GM06990 (cell line): ENCODE measurements at places on chromosomes 3 and 15.

GRCh38 chr15:49063402-49064280 lies 17.4 kb upstream of the SECISBP2L start:
- DNase-seq: no peak

GRCh38 chr3:63015614-63016309 lies 140.5 kb upstream of the CADPS start:
- no peak for DNase-seq

DNA sequence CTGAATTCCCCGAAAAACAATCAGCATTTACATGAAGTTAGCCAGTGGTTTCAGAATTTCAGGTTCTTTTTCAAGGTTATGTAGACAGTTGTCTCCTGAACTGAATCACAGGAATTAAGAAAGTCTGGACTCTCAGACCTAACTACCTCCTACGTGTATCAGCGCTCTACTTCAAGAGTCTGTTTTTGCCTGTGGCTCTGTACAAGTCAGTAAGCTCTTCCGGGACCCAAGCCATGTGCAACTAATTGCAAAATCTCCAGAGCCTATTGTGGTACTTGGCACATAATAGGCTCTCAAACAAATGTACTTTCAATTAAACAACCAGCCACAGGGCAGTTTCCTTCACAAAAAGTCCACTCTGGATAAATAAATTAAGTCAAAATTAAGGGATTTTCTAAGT lies 414.2 kb downstream of the PDCD6IP start:
- no peak for DNase-seq

- DNase-seq: no peak
These were observed 71.4 kb upstream of the HERC1 start for GRCh38 chr15:63905131-63905530.

- DNase-seq: no peak
These were observed 21.5 kb downstream of the TJP1 start for GRCh38 chr15:29800491-29801366.

GRCh38 chr3:8518138-8518537 lies 16.5 kb downstream of the LMCD1 start:
- no peak for DNase-seq

GRCh38 chr3:190579514-190580137 lies 65.7 kb downstream of the IL1RAP start:
- no peak for DNase-seq

DNA sequence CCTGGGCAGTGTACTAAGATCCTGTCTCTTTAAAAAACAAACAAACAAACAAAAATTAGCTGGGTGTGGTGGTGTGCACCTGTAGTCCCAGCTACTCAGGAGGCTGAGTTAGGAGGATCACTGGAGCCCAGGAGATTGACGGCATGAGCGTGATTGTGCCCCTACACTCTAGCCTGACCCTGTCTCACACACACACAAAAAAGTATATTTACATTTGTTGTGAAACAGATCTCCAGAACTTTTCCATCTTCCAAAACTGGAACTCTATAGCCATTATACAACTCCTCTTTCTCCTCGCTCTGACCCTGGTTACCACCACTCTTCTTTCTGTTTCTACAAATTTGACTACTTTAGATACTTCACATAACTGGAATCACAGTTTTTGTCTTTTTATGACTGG lies 56.0 kb upstream of the CCNB2 start:
- DNase-seq: no peak

GRCh38 chr3:131561511-131561910 lies 58.7 kb upstream of the MRPL3 start:
- DNase-seq: no peak

DNA sequence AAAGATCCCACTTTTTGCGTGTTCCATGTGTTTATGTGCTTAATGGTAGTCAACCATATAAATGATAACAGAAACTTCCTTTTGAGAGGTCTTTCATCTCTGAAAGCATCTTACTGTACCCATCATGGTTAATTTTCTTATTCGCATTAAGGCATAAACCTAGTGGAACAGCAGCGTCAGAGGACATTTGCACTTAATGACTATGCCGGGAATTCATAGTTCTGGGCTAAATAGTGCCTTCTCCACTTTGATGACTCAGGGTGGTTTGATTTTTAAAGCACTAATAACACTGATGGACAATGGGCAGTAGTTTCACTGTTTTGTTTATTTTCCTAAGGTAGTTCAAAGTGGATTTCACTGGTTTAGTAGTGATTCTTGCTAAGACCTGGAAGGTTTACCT lies 455.3 kb downstream of the DIPK2A start:
- no peak for DNase-seq

DNA sequence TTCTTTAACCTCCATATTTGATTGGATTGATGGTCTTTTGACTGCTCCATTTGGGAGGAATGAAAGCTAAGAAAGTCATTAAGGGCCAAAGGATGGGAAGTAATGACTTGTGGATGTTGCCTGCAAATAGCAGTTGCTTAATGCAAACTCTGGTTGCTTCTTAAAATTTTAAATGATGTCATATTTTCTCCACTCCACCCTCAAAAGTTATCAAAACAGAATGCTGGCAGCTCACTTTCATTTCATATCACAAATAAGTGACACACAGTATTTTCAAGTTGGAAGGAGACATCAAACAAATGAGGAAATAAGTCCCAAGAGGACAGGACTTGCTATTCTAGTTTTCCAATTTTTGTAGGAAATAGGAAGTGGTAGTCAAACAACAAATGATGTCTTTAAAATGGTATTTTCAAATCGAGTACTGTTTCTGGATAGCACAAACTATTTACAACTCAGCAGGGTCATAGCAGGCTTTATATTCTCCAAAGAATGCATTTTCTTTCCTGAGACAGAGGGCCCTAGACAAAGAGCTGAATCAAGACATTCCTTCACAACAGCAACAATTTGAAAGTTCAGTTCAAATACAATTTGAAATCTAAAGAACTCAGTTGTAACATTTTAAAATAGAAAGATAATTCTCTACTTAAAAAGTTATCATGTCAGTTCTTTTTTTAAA lies 165.1 kb upstream of the UBE2E1 start:
- no peak for DNase-seq

DNA sequence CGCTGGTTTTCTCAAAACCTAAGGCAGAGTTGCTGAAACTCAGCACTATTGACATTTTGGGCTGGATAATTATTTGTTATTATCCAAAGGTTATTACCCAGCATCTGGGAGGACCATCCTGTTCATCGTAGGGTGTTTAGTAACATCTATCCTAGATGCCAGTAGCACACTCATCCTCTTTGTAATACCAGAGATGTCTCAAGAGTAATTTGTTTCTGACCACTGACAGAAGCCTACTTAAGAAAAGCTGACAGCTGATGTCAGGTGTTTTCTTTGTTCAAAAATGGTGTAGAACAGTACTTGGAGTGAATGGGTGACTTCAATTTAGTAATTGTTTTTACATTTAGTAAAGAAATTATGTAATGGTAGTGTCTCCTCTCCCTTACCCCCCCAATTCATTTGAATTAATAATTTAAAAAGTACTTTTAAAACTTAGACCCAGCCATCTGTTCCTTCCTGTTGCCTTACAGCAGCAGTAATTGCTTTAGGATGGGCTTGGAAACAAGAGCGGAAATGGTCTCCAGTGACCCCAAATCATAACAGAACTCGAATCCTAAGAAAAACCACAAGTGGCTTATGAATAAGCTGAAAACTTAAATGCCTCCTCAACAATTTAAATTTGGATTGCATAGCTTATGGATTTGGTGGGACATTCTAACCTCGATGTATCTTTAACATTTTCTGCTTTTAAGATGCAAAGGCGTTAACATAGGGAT lies 105.4 kb downstream of the PTPRG start:
- DNase-seq: no peak

- DNase-seq: no peak
These were observed 190.6 kb downstream of the OSBPL10 start for GRCh38 chr3:31790193-31791089.

GRCh38 chr3:133442518-133442917 lies 42.7 kb downstream of the BFSP2 start:
- DNase-seq: no peak

GRCh38 chr3:87191175-87191574 lies 35.9 kb upstream of the CHMP2B start:
- DNase-seq: no peak

DNA sequence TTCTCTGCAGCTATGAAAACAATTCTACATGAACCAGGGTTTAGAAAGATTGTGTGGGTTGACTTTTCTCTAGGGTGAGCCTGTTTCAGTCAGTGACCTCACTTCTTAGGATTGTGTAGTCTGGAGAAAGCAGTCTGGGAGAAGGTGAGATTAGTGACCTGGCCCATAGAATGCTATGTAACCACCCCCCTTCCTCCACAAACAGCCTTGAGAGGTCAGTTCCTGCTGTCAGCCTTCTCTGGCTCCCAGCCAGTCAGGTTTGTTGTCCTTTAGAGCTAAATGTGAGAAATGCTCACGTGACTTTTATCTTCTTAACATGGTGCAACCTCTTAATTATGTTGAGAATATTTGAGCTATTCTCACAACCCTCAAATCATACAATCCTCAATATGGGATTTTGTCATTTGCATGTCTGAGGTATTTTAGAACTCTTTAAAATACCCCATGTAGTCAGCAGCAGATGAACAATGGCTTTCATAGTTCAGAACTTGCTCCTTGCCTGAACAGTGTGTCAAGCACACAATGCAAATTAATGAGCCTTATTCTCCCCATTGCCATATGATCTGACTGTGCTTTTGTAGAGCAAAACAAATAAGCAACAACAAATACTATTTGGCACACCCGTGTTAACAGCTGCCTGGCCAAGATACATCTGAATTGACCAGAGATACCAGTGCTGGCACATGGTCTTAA lies 311.6 kb downstream of the CNTN6 start:
- DNase-seq: no peak

GRCh38 chr3:171936191-171936841 lies 93.2 kb downstream of the TMEM212 start:
- no peak for DNase-seq

DNA sequence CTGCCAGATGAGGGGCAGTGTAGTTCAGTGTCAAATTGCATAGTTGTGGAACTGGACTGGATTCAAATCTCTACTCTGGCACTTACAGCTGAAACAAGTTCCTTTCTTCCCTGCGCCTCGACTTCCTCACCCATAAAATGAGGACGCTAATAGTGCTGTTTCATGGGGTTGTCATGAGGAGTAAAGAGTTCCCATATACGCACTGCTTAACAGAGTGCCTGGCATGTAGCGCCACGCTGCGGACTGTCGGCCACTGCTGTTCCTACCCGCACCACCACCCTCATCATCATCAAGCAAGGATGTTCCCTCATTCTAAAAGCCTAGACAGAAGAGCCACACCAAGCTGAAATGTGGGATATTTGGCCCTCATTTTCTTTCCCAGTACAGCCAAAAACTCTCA lies 91.9 kb downstream of the CHDH start:
- no peak for DNase-seq

DNA sequence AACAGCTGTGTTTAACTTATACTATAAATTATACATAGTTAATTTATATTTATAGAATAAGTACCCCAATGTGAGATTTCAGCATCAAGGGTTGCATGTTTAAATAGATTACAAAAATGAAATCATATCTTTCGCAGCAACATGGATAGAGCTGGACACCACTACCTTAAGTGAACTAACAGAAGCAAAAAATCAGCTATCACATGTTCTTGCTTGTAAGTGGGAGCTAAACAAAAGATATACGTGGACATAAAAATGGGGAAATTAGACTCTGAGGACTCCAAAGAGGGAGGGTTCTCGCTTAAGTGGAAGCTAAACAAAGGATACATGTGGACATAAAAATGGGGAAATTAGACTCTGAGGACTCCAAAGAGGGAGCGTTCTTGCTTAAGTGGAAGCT lies 626.5 kb upstream of the DPPA4 start:
- DNase-seq: no peak

- DNase-seq: no peak
These were observed 1209.6 kb downstream of the ZPLD1 start for GRCh38 chr3:103644450-103644849.

- no peak for DNase-seq
These were observed 28.1 kb upstream of the LXN start for GRCh38 chr3:158700559-158700958.

DNA sequence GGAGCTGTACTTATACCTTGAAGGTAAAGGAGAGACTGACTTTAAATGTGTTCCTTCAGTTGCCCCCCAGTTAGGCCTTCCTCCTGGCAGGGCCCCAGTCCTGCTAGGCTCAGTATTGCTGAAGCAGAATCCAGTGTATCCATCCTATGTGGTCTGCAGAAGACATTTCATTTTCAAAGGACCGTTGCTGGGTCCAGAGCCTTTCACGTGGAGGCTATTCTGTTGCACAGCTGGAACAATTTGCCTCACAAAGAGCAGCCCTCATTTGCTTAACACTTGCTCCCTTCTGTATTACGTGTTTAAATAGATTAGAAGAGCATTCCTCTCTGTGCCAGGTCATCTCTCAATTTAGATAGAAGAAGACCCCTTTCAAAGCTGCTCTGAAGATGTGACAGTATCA lies 78.9 kb upstream of the CFAP20DC start:
- no peak for DNase-seq

DNA sequence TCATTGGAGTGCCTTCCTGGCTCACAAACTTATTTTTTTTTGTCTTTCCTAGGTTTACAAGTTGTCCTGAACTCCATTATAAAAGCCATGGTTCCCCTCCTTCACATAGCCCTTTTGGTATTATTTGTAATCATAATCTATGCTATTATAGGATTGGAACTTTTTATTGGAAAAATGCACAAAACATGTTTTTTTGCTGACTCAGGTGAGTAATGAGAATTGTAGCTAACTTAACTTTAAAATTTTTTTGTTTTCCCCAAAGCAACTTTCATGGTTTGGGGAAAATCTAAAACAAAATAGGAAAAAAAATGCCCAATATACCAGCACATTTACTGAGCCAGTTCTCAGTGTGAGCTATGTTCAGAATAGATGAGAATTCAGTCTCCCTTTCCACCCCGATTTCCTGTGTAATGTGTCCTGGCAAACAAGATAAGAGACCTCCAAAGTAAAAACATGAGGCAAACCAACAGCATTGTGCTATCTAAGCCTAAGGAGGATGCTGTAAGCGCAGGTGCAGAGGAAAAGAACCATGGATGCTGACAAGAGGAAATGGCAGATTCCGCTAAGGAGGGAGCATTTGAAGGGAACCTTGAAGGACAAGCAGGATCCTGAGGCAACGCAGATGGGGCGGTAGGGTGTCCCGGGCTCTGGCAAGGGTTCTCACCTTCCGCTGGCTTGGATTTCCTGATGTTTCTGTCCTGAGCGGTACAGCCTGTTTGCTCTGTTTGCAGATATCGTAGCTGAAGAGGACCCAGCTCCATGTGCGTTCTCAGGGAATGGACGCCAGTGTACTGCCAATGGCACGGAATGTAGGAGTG lies 171.4 kb downstream of the CACNA1D start:
- no peak for DNase-seq

DNA sequence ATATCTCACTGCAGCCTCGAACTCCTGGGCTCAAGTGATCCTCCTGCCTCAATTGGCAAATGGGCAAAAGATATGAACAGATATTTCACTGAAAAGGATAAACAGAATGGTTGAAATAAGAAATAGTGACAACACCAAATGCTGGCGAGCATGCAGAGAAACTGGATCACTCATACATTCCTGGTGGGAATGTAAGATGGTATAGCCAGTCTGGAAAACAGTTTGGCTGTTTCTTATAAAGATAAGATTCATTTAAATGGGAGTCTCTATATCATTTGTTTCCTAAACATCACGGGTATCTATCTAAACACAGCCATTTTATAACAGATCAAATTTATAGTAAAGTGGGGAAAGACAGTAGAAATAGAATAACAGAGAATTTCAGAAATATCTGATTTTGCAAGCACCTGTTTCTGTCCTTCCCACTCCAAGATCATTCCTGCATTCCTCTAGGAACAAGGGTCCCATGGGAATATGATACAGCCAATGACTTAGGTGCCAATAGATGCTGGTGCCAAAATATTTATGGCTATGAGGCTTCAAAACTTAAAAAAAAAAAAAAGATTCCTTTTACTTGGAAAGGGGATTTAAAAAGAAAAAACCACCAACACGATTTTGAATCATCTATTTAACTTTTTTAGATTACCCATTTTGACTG lies 9.9 kb upstream of the TFDP2 start:
- DNase-seq: no peak
